ENCODE measurements at places on chromosomes 3 and 15.

- no peak for DNase-seq
Measured at GRCh38 chr3:135911110-135911509, 54.4 kb upstream of the PPP2R3A start.

- no peak for DNase-seq
Measured at GRCh38 chr3:15470261-15470660, 42.9 kb downstream of the EAF1 start.

DNA sequence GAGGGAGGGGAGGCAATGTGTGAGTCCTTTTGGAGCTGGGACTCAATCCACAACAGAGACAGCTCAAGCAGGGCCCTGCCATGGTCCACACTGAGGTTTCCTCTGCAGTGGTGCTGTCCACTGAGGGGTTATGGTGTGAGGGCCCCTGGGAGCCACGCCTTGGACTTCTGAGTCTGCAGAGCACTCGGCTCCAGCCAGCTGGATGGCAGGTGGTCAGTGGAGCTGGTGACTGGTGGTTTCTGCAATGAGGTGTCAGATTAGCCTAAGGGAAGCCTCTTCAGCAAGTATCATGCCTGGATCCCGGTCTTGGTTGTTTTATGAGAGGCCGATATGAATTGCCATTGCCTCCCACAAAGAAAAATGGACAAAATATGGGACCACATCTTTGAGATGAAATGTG lies 21.7 kb downstream of the LSM3 start:
- no peak for DNase-seq

DNA sequence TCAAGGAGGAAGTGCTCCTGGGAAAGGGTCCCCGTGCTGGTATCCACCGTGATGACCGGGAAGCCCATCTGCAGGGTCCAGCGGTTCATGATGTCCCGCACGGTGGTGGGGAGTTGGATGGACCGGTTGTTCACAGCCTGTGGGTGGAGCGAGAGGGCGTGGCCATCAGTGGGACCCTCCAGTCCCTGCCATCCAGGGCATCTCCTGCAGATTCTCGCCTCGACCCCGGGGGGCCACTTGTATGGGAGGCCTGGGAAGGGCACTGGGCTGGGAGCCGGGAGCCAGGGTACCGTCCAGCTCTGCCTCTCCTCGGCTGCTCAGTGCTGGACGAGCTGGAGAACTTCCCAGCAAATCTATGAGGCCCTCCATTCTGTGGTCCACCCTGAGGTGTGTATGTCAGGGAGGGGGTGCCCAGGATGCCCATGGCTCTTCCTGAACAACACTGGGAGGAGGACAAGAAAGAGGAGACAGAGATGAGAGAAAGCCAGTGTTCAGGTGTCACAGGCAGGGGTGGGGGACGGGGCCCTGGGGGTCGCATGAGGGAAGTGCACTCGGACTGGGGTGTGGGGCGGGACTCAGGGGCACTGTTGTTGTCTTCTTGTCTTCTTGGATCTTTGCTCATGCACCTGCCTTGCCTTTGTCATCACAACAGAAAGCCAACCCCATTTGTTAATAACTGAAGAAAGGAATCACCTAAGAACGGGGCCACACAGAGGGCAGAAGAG lies 13.0 kb downstream of the ANPEP start:
- no peak for DNase-seq

DNA sequence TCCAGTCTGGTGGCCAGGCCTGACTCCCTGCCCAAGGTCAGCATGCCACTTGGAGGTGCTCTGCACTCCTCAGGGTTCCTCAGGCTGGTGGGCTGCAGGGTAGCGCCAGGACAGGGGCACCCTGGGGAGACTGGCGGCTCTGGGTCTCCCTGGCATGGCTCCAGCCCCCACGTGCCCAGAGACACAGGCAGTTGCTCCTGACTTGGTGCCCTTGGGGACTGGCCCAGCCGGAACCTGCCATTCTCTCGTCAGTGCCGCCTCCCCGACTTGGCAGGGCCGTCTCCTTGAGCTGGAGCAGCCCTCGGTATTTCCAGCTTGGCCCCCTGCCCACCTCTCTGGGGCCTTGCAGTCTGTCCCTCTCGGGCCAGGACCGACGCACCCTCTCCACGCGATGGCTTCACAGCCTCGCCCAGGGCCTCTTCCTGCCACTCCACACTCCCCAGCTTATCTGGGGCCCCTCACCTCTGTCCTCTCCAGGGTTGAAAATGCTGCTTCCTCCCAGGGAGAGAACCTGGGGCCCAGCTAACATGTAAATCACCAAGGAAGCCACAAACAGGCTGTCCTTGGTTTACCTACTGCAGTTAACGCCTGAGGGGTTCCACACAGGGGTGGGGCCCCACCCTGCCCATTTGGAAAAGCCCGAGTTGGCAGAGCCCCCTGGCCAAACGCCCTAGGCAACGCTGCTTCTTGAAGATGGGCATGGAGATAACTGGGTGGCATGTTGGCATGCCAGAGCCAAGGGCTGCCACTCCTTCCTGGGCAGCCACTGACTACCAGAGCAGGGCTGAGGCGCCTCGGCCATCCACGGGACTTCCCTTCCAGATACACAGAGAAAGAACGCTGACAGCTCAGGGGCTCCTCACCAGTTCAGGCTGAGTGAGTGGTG lies 61.4 kb downstream of the SMAD6 start:
- DNase-seq, result no peak

GRCh38 chr3:28575746-28576613 lies 227.4 kb upstream of the AZI2 start:
- DNase-seq, result no peak

GRCh38 chr3:12903000-12903800 lies 61.8 kb upstream of the RPL32 start:
- DNase-seq, result no peak

GRCh38 chr3:78895528-78895927 lies 872.3 kb downstream of the ROBO1 start:
- DNase-seq, result no peak

DNA sequence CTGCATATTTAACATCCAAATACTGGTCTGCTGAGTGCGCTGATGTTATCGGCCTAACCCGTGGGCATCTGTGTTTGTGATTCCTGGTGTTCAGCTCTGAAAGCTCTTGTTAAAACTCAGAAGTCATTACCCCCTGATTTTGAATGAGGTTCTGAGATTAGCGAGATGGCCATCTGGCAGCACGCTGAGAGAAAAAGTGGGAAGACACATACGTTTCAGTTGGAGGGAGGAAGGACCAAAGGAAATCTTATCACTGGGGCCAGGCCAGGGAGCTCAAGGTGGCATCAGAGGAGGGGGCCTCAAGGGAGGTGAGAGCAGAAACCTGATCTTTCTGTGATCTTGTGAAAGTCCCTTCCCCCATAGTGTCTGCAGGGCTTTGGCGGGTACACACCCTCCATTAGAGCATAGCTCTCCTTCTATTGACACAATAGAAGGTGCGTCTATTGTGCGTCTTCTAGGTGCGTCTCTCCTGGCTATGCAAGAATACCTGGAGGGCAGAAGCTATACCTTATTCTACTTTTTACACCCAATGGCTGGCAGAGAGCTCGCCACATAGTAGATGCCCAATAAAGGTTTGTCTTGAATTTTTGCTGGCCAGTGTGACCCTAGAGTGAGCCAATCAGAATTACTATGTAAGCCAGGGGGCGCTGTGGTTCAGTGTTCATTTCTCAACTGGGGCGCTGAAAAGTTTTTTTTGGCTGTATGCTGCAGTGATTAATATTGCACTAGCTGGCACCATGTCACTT lies 182.4 kb downstream of the SHQ1 start:
- no peak for DNase-seq

DNA sequence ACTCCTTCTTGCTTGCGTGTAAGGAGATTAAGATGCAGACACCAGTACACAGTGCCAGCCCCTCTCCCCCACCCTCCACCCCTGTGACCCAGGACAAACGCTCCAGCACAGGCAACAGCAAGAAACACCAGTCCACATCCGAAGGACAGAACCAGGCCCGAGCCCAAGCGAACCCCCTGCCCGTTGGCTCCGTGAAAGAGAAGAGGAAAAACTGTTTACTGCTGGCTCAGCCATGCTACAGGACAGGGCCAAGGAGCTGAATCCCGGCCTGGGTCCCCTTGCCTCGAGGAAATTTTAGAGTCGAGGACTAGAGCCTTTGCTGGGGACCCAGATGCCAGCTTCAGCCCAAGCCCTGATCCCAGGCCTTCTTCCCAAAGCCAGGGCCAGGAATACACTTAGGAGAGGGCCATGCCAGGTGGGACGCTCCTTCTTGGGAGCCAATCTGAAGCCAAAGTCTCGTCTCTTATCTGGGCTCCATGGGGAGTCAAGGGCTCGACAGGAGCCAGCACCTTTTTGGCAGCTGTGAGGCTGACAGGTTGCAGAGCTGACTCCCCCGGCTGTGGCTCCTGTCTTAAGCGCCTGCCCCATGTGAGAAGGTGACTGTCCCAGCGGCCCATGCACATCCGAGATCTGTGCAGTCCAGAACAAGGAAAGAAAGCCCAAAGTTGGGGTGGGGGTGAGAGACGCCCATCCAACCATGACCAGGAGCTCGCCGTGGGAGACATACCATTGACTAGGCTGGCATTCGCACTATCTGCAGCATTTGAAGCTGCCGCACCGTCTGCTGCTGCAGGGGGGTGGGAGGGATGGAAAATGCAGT lies 63.8 kb upstream of the SEC13 start:
- DNase-seq, result no peak

DNA sequence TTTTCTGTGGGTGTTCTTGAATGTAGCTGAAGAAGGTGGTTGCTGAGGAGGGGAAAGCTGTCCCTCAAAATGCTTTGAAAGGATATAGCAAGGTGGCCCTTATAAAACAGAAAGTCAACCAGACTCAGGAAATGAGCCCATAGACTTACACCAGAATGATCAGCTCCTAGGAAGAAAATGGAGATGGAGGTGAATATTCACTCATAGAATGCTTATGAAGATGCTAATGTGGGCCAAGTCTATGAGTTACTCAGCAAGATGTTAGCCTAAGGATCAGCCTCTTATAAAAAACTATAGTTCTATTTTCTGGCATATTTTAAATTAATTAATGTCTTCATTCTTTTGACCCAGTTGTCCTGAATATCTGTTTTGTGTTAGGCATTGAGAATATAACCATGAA lies 1054.0 kb downstream of the AGBL1 start:
- DNase-seq, result no peak

GRCh38 chr15:90221246-90221900 lies 12.4 kb downstream of the CIB1 start:
- no peak for DNase-seq

GRCh38 chr3:14253707-14254382 lies 75.2 kb downstream of the LSM3 start:
- no peak for DNase-seq

GRCh38 chr3:105473521-105474223 lies 107.0 kb downstream of the ALCAM start:
- DNase-seq, result peak; percentile 56

DNA sequence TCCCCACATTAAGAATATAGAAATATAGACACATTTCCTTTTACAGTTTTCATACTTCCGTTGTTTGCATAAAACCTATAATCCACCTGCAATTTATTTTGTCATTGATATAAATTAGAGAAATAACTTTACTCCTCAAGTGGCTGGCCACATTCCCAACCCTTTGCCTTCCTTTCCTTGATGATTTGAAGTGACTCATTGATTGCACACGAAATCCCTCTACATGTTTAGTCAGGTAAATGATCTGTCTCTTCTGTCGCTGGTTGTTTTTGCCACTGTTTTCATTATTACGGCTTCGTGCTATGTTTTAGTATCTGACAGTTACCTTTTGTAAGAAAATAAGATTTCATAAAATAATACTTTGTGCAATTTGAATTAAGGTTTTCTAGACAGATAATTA lies 272.2 kb upstream of the NR2E3 start:
- DNase-seq, result peak; percentile 53

GRCh38 chr15:72952151-72952550 lies 100.1 kb upstream of the NEO1 start:
- DNase-seq, result no peak

DNA sequence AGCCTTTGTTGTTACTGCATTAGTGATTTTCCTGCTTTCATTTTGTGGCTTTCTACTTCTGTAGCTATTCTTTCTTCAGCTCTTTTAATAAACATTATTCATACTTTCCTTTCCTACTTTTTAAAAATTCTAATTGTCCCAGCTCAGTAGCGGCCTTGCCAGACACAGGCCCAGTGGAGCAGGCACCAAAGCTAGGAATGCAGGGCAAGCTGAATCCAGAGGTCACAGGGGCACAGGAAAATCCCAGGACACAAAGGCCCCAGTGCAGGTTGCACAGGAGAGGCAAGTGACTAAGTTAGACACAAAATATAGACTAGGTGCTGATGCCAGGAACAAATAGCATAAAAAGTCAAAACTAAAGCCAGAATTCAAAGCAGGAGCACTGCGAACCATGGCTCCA lies 49.0 kb upstream of the CCDC80 start:
- no peak for DNase-seq

- no peak for DNase-seq
Measured at GRCh38 chr3:1026395-1026794, 66.4 kb upstream of the CNTN6 start.

DNA sequence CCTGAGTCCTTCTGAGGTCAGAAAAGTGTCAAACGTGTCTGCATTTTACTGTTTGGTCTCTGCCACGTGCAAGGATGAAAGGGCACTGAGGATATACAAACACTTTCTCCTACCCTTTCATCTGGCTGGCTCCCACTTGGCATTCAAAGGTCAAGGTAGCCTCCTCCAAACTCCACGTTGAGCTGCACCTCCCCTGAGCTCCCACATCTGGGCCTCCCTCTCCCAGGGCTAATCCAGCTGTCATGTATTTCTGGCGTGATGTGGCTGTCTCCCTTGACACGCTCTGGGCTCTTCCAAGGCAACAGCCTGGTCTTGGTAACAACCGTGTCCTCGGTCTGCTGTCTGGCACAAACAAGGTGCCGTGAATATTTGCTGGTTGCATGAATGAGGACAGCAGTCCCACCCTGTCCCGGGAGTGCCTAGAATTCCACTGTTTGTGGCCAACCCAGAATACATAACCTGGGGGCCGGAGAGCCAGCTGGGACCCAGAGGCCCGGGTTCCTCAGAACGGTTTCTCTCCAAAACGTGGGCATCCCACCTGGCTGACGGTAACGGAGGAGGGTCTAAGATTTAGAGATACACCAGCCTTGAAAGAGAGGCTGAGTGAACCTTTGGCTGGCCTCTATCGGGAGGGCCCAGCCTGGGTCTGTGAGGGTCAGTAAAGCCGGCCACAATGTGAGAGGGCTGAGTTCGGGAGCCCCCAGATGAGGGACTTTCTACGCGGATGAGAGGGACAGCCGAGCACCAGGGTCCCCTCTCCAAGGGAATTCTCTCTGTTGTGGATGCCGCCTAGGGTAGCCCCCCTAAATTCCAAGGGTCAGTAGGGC lies 767 bp downstream of the GLT8D1 start:
- no peak for DNase-seq

DNA sequence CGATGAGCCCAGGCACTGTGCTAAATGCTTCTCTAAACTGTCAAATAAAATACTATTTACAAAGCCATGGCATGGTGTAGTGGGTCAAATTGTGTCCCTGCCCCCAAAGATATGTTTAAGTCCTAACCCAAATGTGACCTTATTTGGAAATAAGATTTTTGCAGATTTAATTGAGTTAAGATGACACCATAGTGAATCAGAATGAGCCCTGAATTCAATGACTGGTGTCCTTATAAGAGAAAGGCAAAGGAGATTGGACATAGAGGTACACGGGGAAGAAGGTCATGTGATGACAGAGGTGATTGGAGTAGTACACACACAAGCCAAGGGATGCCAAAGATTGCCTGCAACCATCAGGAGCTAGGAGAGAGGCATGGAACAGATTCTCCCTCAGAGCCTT lies 121.6 kb upstream of the VEPH1 start:
- no peak for DNase-seq
